Stimulated activated CD8-positive, alpha-beta memory T cell treated with anti-CD3 and anti-CD28 coated beads, Interleukin-12 subunit alpha, Interleukin-12 subunit beta, amount 100 ng/mL, for 4 hours (primary cell): ENCODE measurements at places on chromosomes 3 and 15.

DNA sequence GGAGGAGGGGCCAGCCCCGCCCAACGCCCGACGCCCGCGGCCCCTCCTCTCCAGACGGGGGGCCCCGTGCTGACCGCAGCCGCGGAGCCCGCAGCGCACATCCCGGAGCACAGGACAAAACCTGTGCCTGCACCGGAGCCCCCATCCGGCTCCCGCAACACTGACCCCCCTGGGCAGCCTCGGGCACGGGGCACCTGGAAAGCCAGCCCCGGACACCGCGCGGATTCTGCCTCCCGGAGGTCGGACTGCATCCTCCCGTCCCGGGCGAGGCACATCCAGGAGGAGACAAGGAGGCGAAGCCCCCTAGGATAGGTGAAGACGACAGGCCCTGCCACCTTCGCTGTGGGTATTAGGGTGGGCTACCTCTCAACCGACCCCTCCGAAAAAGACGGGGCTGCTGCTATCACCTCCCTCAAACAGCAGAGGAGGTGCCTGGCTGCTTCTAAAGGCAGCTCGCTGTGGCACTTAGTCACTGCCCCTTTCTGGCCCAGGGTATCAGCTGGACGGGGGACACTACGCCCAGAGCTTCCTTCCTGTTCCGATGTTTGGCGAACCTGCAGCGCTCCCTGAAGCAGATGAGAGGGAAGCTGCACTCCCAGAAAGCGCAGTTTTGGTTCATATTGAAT lies 10.6 kb downstream of the XXYLT1 start:
- no peak for DNase-seq

DNA sequence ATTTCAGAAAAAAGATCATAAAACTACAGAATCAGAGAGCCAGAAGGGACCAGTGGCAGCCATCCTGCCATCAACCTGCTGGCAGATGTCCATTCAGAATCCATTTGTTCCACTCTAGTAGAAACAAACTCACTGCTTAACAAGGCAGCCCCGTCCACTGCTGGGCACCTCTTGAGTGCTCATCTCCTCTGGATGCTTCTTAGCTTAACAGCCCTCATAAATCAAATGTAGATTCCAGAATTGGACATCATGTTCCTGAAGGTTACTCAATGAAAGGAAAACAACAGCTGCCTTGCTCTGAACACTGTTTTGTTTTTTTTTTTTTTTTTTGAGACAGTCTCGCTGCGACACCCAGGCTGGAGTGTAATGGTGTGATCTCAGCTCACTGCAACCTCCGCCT lies 37.3 kb downstream of the ABCC5 start:
- DNase-seq = no peak

DNA sequence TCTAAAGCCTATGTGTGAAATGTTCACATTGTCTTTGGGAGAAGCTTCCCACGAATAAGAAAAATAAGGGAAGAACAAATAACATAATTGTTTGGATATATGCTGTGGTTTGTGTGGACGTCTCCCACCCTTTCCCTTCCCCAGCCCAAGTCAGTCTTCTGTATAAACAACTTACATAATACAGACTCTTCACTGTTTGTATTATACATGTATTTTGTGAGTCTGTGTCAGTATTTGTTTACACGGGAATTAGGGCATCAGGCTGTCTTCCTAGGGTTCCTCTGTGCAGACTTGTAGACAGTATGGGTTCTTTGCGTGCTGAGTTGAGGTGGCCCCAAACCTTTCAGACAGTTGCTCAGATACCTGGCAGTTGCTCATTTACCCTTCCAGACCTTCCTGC lies 103.4 kb downstream of the IGF1R start:
- no peak for DNase-seq

- DNase-seq = no peak
Measured at GRCh38 chr3:43213631-43214030, 72.7 kb upstream of the SNRK start.

- no peak for DNase-seq
Measured at GRCh38 chr3:157335233-157336076, 101.2 kb upstream of the PTX3 start.

- no peak for DNase-seq
Measured at GRCh38 chr3:131353016-131353877, 28.3 kb upstream of the NUDT16 start.

DNA sequence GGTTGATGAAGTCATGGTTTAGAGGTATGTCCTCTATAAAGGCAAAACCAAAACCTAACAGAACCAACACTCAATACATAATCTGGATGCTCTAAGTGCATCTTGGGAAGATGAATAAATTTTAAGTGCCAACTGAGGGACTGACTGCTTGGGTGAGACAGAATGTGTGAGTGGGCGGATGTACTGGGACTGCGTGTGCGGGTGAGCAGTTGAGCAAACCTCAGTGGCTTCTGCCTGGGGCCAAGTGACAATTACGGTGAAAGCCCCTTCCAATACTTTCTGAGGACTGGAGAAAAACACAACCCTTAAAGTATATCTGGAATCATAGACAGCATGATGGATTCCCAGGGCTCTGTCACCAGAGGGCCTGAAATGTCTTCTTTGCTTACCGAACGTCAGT lies 80.1 kb upstream of the FEZF2 start:
- DNase-seq = no peak

- DNase-seq = no peak
Measured at GRCh38 chr3:41874022-41874421, 87.9 kb downstream of the ULK4 start.

DNA sequence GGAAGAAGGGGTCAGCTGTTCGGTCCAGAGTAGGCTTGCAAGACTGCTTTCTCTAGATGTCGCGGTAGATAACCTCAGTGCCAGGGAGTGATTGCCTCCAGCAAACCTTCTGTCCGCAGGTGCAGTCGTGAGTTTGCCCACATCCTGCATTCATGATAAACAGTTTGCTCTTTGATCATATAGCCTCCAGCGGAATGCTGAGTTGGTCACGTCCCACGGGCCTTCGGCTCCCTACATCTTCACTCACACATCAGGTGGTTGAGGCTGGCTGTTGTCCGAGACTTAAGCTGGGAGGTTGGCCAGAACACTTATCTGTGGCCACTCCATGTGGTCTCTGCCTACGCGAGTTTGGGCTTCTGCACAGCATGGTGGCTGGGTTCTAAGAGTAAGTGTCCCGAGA lies 62.1 kb upstream of the NR2C2 start:
- no peak for DNase-seq

GRCh38 chr15:47944637-47945288 lies 176.0 kb upstream of the SLC24A5 start:
- no peak for DNase-seq

DNA sequence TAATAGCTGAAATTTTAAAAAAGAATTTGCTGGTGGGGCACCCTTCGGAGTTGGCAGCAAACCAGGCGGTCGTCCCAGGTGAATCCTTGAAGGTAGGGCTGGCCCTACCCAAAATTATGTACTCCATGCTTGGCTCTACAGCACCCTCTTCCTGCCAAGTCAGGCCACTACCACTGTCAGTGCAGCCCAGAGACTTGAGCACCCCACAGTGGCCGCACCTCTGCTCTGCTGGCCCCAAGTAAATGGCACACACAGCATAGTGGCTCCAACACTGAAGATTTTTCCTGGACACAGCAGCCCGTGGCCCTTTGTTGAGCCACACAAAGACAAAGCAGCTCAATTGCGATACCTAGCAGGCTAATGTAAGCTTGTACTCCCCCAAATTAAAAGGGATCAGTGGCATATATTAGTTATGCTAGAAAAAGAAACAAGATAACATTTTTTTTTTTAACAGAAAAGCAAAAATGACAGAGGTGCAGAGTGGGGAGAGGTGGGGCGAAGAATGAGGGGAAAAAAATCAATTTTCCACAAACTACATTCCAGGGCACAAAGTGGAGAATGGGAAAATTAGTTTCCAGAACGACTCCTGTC lies 250.5 kb downstream of the UACA start:
- no peak for DNase-seq
